ENCODE measurements at places on chromosomes 2 and 18. TPM values are rescaled to one million over a fixed set of nuclear protein-coding genes. Genes with fewer than 3 reads are reported as not detected.

AQP4 gene
- not detected for total RNA-seq

STPG4 gene
- not detected for total RNA-seq

ZNF804A gene
- not detected for total RNA-seq

RBKS gene
- 1.8 TPM for total RNA-seq

ALPP gene
- not detected for total RNA-seq

CNGA3 gene
- total RNA-seq = not detected

PARD3B gene
- 0.09 TPM for total RNA-seq

FZD7 gene
- 1.1 TPM for total RNA-seq

- no peak for DNase-seq
Measured at GRCh38 chr18:57438743-57439608, 3.8 kb downstream of the ONECUT2 start.

DNA sequence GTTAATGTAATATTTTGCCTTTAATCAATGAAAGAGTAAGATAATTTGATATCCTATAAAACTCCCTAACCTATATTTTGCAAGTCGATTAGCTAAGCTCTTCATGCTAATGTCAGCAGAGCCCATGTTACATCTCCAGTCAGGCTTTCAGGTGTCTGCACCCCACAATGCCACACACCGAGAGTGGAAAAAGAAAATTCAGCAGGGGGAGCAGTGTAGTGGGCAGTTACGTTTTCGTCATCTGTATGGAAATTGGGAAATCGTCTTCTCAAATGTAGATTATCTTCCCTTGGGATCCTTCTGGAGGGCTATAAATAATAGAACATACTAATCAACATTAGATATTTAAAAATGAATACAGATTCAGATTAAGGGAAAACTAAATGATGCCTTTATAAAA lies 66.3 kb downstream of the BCL11A start:
- no peak for DNase-seq

DNA sequence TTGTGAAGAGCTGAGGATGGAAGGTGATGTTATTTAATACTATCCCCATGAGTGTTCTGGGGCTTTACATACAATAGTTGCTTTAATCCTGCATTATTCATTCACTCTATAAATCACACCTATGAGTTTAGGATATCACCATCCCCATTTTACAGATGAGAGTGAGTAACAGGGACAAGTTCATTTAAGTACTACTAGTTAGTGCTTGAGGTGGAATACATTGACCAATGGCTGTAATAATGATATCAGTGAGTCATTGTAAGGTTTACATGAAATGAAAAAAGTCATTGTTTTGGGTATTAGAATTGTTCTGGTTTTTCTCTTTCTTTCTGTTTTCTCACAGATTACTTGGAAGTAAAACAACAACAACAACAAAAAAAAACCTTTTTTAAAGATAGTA lies 42.5 kb downstream of the TANC1 start:
- no peak for DNase-seq

GRCh38 chr2:166127217-166128155 lies at the start of gene SCN1A:
SCN1A (minus strand) TSS chr2:166128020; CDS start chr2:166073621, 54,399 bp downstream.
- DNase-seq = no peak

GRCh38 chr2:14781142-14781541 lies 148.6 kb downstream of the LRATD1 start:
- DNase-seq = no peak

DNA sequence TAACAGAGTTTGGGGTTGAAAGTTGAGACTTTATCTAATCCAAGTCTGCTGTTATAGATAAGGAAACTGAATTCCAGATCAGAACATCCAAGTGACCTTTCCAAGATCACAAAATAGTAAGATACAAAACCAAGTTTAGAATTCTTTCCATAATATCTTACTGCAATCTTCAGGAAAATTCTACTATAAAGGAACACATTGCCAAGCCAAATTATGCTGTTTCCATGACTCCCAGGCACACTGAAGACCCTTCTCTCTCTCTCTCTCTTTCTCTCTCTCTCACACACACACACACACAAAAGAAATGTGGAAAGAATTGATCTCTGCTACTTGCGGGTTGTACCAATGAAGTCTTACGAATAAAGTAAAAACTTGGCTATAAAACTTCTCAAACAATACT lies 398.4 kb downstream of the METTL4 start:
- DNase-seq = no peak

DNA sequence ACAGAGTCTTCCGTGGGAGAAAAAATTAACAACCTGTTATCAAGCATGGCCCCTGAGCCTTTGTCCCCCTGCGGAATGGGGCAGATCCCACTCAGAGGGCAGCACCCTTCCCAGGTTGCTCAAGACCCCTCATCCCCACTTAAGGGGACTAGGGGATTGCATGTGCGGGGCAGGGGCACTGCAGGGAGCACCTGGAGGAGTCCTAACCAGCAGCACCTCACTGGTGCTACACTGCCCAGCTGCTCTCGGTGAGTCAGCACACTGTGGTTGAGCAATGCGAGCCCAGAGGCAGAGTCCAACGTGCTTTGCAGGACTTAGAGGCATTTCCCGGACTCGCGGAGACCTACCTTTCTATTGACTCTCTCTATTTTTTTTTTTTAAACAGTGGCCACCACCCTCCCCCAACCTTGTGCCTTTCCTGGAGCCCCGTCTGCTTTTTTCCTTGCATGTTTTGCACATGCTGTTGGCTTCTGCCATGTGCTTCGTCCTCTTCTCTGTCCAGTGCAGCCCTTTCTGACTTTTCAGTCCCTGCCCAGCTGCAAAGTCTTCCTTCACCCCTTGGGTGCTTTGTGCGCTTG lies 74.0 kb downstream of the IL1R2 start:
- no peak for DNase-seq

- DNase-seq = no peak
Measured at GRCh38 chr2:158204741-158205165, 103.1 kb downstream of the UPP2 start.

- DNase-seq = no peak
Measured at GRCh38 chr2:10001586-10001985, 41.8 kb upstream of the KLF11 start.

All from activated T-helper 2 cell treated with anti-CD3 and anti-CD28 coated beads, Interferon-gamma antibody, Interleukin-2, Interleukin-4, amounts not matched to agents 10 μg/mL and 5 μg/mL and 100 μg/mL, durations not matched to agents 14 hours and 24 hours and 36 hours (primary cell).